Bone marrow (tissue), 2 donors: ENCODE measurements at places on chromosomes 3 and 15.

- DNase-seq, result no peak
These were observed 44.8 kb upstream of the CCDC174 start for GRCh38 chr3:14606669-14607339.

DNA sequence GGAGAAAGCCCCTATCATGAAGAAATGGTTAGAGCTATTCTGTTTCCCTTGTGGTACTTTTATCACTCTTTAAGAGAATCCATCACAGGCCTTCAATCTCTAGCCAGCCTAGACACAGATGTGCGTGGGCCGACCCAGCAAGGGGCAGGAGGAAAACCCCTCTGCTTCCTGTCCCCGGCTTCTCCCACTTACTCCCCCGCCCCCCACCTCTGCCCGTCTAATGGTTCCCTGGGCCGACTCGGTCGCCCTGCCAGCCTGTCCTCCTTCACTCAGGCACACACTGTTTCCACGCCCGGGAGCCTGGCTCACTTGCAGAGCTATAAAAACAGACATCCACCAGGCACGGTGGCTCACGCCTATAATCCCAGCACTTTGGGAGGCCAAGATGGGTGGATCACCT lies 58.3 kb upstream of the TFRC start:
- DNase-seq, result peak; percentile 82

DNA sequence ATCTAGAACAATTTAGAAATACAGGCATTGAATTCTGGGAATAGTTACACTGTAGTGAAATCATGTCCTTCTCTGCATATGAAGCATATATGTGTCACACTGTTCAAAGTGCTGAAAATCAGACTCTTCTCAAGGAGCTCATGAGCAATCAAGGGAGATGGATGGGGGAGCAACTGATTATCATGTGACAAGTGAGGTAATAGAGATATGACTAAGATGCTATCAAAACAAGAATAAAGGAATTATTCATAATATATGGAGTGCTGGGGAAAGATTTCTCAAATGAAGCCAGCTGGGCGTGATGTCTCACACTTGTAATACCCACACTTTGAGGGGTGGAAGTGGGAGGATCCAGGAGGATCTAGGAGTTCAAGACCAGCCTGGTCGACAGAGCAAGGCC lies 74.9 kb upstream of the CHRNB4 start:
- DNase-seq, result no peak

GRCh38 chr15:60392601-60392985 lies 5.2 kb downstream of the ANXA2 start:
- no peak for DNase-seq

- DNase-seq, result no peak
These were observed 75.8 kb upstream of the WDR72 start for GRCh38 chr15:53835309-53835708.

DNA sequence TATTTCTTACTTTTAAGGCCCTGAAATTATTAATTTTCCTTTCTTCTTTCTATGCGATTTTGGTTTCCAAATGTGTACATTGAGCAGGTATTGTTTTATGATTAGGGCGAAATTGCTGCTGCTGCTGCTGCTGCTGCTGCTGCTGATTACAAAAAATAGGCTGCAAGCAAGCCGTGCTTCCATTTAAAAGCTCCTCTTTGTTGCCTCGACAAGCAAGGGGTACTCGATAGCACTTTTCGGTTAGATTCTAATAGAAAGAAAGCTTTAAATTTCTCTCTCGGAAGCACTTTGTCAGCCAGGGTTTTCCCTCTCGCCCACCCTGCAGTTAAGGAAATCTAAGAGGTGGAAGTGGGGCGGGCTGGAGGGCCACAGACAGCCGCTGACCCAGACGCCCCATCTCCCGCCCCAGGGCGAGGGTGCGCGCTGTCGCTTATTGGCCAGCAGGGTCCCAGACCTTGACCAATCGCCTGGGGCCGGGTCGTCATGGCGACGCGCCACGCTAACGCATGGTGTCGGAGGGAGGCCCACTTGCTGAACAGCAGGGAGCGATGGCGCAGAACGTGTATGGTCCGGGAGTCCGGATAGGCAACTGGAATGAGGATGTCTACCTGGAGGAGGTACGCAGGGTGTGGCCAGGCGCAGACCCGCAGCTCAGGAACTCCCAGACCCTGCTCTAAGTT lies at the start of gene CFAP161:
CFAP161 (plus strand) TSS at position 489 of the 680 bp plus-strand sequence; CDS start at position 549, 60 bp downstream.
- no peak for DNase-seq
